ENCODE measurements at places on chromosomes 11 and 22.

DNA sequence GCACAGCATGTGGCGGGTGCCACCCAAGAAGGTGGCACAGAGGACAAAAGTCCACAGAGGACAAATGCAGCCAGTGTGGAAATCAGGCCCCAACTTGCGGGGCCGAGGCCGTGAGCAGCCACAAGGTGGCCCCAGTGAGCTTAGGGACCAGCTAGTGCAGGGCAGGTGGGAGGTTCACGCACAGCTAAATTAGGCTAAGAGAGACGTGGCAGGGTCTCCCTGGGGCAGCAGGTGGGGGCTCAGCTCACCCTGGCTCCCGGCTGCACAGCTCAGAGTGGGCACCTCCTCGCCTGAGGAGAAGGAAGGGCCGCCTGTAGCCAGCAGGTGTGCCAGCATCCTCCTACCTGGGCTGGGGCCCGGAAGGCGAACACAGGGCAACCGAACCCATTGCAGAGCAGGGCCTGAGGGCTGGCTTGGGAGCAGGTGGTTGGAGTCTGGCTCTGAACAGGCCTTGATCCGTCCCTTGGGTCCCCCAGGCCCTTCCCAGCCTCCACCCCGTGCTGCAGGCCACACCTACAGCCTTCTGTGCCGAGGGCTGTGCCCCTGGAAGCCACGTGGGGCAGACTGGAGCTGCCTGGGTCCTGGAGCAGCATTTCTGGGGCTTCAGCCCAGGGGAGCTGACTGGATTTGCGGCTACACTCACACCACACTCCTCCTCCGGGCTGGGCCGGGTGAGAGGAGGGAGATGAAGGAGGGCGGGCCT lies 26.1 kb upstream of the CELSR1 start:
- DNase-seq = peak; percentile 96

- no peak for DNase-seq
Measured at GRCh38 chr22:26983311-26983710, 325.9 kb downstream of the MIAT start.

GRCh38 chr22:35306350-35306967 lies 6.8 kb downstream of the TOM1 start:
- no peak for DNase-seq

- DNase-seq = no peak
Measured at GRCh38 chr11:73270016-73270854, 1.9 kb upstream of the P2RY6 start.

GRCh38 chr11:63598556-63598955 lies 15.7 kb downstream of the PLAAT3 start:
- DNase-seq = no peak

GRCh38 chr11:13114566-13115379 lies 105.7 kb downstream of the RASSF10 start:
- DNase-seq = no peak

GRCh38 chr11:60029015-60029632 lies 11.1 kb upstream of the OOSP2 start:
- no peak for DNase-seq

- DNase-seq = peak; percentile 19
Measured at GRCh38 chr11:103587901-103588788, 448.3 kb upstream of the DDI1 start.

GRCh38 chr22:36197514-36198146 lies 4.0 kb downstream of the APOL4 start:
- no peak for DNase-seq

- no peak for DNase-seq
Measured at GRCh38 chr11:84847842-84848241, 779.3 kb downstream of the DLG2 start.

- peak; percentile 6 for DNase-seq
Measured at GRCh38 chr22:40855979-40856512, 393 bp downstream of the ST13 start.

Data from NCI-H2171 (cell line).